AG09319 (cell line): ENCODE measurements at places on chromosomes 1 and 21.

DNA sequence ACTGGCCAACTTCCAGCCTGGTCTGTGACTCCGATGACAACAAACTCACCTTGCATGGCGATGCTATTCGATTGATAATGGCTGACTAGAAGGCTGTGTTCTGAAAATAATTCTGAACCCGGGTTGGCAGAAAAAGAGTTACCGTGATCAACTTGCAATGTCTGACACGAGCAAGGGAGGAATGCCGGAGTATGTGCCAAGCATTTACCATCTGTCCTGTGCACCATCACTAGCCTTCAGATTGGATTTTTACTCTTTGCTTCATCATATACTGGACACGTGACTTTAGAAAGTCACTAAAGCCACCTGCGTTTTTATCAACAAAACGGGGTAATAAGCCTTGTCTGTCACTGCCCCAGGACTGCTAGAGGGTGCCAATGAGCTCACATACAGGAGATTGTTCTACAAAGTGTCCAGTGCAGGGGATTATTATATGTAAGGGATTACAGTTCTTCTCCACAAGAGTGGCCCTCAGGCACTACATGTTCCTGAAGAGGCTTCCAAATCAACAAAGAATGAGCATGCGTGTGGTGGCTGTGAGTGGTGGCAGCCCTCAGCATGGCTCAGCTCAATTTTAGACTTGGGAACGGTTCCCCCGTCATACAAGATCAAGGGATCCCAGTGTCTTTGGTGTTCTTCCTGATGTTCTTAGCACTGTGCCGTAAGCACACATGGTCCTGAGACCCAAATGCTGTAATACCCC, 35.8 kb downstream of the SSBP3 start:
- DNase-seq: no peak

- DNase-seq: no peak
Observed at GRCh38 chr1:238226810-238227209, 336.1 kb upstream of the ZP4 start.

- no peak for DNase-seq
Observed at GRCh38 chr1:162822391-162823200, 32.1 kb downstream of the HSD17B7 start.

DNA sequence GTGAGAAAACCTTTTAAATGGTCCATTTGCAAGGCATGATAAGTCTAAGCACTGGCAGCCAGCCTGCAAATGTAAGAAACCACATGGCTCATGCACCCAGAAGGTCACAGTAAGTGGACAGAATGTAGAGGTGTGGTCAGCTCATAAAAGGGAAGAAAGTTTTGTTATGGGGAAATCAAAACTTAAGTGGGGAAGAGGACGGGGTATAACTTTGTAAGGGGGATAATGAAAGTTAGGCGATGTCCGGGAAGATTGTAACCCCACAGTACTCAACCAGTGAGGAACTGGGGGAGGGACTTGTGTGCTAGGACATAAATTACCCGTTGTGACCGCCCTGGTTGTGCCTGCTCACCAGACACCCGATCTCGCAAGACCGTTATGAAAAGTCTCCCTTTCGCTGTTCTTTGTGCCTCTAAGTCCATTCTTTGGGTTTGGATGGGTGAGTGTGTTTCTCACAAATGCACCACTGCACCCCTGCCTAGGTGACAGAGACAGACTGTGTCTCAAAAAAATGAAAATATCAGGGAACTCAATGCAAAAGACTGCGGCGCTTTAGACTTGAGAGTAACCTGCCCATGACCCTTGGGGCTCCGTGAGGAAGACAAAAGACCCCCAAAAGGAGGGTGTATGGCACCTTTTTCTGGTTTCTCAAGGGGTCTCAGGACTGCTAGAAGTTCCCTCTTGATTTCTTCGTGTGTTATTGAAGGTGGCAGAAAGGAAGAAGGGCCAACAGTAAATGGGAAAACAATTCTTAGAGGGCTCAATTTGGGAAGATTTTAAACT, 28.6 kb upstream of the ZNF496 start:
- DNase-seq: no peak

- DNase-seq: no peak
Observed at GRCh38 chr1:20095564-20096434, 23.5 kb downstream of the PLA2G2D start.

DNA sequence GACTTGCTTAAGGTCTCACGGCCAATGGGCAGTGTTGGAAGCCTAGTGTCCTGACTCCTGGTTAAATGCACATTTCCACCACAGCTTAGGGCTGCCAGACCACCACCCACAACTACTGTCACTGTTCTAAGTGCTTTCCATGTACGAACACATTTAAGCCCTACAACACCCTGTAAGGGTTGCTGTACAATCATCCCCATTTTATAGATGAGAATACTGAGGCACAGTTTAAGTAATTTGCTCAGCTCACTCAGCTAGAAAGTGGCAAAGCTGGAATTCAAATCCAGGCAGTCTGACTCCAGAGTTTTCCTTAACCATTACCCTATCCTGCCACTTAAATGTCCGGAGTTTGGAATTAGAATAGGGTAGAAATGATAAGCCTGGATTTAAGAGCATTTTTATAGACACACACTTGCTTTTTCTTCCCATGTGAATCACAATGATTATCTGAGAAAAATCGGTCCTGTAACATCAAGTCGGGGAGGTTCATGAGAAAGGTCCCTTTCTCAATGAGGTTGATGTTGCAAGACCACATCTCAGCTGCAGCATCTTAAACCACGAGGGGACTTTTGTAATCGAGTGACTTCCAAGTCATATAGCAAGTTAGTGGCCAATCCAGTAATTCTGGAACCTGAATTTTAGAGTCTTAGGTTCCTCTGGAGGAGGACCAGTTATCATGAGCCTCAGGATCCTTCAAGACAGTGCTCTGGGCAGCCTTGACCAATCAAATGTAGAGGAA, 8.6 kb downstream of the E2F2 start:
- no peak for DNase-seq
